Fibroblast of lung (primary cell): ENCODE measurements at places on chromosomes 5 and 9.

DNA sequence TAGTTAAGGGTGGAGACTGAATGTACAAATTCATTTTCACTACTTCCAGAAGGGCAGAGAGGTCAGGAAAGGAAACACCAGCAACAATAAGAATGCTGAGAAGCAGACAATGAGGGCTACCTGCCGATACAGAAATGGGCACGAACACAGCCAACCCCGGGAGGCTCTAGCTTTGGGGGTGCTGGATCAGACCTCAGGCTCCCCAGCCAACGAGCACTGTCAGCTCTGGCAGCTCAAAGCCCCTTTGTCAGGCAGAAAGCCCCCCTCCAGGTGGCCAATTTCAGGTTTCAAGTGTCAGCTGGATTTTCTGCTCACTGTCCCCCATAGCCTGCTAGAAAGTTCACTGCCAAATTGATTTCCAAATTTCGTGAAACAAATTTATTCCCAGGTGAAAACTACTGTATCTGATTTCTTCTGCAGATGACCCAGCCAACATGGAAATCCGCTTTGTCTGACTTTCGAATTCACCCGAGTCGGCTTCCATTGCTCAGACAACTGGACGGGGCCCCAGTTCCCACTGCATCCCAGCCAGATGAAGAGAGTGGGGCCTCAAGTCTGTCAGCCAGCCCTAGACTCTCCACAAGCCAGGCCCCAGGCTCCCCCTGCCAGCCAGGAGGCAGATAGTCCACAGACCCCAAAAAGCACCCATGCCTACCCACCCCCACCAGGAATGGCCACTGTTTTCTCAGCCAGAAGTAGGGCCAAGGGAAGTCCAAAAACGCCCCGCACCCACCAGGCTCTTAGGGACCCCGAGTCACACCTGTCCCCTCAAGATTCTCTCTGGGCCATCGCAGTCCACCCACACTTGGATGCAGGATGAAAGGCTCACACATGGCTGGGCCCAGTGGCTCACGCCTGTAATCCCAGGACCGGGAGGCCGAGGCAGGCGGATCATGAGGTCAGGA lies 96.5 kb upstream of the PHYKPL start:
- no peak for DNase-seq

DNA sequence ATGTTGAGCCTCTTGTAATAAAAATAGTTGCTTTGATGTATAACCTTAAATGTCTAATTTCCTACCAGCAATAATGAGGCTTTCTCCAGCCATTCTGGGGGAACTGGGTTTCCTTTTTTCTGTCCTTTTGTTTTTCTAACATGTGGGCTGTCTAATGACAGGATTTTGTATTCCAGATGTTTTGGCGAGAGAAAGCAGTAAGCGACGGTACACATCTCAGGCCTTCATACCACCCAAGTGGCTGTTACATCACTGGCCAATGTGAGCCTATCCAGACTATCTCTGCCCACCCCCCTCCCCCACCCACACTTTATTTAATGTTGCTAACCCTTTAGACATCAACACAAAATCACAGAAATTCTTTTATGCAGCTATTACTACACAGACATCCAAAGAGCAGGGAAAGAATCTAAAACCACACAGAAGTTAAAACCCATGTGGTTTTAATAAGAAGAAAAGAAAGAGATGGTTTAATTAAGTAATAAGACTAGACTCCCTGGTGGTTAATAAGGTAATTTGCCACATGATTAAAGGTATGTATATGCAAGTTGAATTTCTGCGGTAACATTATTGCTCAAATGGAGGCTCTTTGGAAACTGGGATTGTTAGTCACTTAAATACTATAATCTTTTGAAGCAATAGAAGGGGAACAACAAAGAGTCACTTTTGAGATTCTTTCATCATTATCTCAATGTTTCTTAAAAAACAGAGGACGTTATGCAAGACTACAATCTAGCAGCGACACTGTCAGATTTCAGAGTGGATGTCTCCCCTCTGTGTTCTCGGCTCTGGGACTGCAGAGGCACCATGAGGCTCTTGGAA lies 365.1 kb downstream of the ENC1 start:
- peak; percentile 53 for DNase-seq

- no peak for DNase-seq
Observed at GRCh38 chr5:133885566-133885965, 82.9 kb downstream of the C5orf15 start.

DNA sequence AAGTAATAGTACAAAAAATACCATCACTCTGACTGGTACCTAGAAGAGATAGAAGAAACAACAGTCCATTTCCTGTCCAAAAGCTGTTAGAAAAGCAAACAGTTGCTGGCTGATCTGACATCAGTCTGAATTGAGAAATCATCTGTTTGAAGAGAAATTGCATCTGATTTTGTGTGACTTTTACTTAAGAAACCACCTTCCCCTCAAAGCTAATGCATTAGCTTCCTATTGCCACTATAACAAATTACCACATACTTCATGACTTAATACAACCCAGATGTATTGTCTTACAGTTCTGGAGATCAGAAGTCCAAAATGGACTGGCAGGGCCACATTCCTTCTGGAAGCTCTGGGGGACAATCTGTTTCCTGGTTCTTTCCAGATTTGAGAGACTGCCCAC lies 385.9 kb upstream of the TLE4 start:
- DNase-seq: peak; percentile 46

DNA sequence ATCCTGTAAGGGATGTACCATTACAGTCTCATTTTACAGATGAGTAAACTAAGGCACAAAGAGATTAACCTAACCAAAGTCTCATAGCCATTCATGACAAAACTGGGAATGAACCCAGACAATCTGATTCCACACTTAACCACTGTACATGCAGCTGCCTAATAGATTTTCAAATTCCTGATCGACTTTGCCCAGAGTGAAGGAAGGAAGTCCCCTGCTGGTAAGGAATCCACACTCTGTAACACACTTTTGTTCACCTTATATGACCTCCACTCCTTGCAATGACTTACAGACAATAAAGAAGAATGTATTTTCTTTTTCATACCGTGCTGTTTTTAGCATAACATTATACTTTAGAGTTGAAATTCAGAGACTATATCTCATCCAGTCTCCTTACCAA lies 31.3 kb upstream of the PLPP6 start:
- no peak for DNase-seq

GRCh38 chr9:136237486-136238341 lies 7.9 kb downstream of the QSOX2 start:
- DNase-seq: no peak

DNA sequence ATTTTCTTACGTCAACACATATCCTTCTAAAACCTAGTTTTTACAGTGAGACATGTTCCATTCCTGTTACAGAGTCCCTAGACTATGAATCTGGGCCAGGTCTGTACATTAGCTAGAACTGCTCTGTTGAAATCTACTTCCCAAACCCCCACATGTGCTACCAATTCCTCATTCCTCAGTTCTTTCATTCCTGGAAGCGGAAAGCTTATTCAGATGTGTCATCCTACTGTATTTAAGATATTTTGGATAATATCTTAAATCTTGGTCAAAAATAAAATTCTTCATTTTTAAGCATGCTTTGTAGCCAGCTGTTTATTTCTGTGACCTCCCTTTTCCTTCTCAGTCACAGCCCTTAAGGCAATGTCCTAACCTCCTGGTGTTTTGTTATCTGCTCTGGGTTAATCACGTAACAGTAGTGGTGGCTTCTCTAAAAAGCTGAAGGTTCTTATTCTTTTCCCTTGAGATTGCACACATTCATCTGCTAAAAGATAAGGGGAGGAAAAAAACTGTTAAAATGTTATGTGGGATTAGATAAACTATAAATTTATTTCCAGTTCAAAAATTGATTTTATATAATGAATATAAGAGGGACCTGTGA lies 35.6 kb downstream of the GLRX start:
- peak; percentile 50 for DNase-seq

- DNase-seq: peak; percentile 66
Observed at GRCh38 chr5:34535433-34535832, 120.7 kb upstream of the RAI14 start.

DNA sequence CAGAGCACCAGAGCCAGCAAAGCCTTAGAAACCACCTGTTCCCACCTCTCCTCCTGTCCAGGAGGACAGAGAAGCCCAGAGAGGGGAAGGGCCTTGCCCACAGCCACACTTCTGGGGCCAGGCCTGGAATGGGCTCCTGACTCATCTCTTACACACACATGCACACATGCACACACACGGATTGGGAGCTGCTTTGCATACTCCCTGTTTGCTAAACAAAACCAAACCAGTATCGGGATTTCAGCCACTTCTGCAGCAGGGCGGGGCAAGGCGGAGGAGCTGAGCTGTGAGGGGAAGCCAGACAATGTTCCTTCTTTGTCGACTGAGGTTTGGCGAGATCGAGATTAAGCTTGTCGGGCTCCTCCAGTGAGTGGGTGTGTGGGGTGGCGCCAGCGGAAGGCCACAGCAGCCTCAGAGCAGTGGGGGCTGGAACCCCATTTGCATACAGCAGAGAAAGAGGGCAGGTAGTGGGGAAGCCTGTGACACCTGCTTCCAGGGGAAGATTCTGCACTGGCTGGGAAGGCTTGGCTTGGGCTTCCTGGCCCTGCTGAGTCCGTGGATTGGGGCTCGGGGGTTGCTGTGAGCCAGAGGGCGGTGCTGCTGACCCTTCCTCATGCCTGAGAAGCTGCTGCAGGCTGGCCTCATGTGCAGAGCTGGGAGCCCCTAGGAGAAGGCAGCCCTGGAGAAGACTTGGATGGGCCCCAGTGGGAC lies 16.1 kb downstream of the GFI1B start:
- DNase-seq: peak; percentile 56

GRCh38 chr5:62547945-62548630 lies 30.5 kb upstream of the LRRC70 start:
- no peak for DNase-seq
